ENCODE measurements at places on chromosomes 12 and 14. TPM values are rescaled to one million over a fixed set of nuclear protein-coding genes. Genes with fewer than 3 reads are reported as not detected.
A peak's percentile ranks its signal among the peaks of the same experiment; 100 is the strongest.

Gene RECQL
- polyA plus RNA-seq = 29.5 TPM

Gene APOF
- polyA plus RNA-seq = not detected

Gene ARG2
- polyA plus RNA-seq = 9.4 TPM

GRCh38 chr12:96198965-96199364 lies 4.8 kb downstream of the ELK3 start:
- no peak for DNase-seq
- peaks cover 33% of the 10 kb centered on the region for H3K4me1 ChIP-seq
- H3K36me3 ChIP-seq = peaks cover 3% of the 10 kb centered on the region
- peak overlapping the region; percentile 61 for H3K4me3 ChIP-seq
- H3K27me3 ChIP-seq = no peaks in the 10 kb centered on the region
- H3K27ac ChIP-seq = peak overlapping the region; percentile 99

GRCh38 chr12:232731-233614 lies 19.0 kb upstream of the SLC6A12 start:
- H3K4me3 ChIP-seq = no peak overlapping the region
- H3K27ac ChIP-seq = no peak overlapping the region
- no peak for DNase-seq

All from keratinocyte (primary cell).